Activated CD4-positive, alpha-beta T cell treated with anti-CD3 and anti-CD28 coated beads for 4 hours (primary cell): ENCODE measurements at places on chromosomes 11 and 22.
A peak's percentile ranks its signal among the peaks of the same experiment; 100 is the strongest.

GRCh38 chr22:20091690-20092476, 11.8 kb downstream of the DGCR8 start:
- DNase-seq, result no peak

DNA sequence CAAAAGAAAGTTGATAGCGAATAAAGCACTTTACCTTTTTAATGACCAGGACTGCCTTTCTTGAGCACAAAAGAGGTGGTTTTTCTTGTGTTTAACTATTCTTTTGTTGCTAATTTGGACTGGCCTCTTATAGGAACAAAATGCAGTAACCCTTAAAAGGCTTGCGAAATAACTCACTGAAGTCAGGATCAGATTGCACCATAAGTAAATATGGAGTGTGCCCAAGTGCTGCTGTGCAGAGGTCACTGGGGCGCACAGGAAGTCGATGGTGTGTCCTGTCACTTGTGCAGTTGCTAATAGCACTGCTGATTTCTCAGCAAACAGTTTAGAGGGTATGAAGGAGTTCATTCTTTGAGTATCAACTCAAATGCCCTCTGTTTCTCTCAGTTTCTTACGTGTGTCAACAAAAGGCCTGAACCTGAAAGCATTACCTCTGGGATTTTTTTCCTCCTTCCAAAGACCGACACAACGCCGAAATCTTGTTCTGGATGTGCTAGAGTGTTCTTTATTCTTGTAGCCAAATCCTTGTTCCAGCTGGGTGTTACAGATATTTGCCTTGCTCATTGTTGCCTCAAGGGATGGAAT, 71.3 kb downstream of the ATXN10 start:
- DNase-seq, result no peak

DNA sequence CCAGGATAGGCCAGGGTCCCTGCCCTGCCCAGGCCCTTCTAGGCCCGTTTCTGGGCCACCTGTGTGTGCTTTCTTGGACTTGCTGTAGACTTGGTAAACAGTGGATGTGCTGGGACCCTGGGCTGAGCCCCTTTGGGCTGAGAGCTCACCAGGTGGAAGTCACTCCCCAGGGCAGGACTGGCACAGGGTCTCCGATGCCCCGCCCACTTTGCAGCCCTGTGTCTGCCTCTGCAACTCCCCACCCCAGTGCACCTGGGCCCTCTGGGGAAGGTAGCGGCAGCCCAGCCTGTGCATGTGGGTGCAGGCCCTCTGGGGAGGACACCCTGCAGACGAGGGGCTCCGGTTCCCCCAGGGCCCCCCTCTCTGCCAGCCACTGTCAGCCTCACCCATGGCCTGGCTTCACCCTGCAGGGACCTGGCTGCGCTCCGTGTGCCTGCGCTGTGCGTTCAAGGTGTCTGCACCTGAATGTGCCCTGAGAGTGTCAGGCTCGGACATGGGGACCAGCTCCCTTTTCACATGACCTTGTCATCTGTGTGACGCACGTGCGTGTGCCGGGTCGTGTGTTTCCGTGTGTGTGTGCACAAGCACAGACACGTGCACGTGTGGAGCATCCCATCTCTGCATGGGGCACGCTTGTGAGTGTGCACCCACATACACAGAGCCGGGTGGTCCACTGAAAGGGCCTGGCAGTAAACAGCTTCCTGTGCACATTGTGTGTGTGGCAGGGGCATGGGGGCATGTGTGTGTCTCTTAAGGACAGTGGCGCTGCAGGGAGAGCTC, 118.5 kb downstream of the KCNQ1OT1 start:
- DNase-seq, result no peak

GRCh38 chr11:72112978-72113808, 698 bp upstream of the ANAPC15 start:
- no peak for DNase-seq

DNA sequence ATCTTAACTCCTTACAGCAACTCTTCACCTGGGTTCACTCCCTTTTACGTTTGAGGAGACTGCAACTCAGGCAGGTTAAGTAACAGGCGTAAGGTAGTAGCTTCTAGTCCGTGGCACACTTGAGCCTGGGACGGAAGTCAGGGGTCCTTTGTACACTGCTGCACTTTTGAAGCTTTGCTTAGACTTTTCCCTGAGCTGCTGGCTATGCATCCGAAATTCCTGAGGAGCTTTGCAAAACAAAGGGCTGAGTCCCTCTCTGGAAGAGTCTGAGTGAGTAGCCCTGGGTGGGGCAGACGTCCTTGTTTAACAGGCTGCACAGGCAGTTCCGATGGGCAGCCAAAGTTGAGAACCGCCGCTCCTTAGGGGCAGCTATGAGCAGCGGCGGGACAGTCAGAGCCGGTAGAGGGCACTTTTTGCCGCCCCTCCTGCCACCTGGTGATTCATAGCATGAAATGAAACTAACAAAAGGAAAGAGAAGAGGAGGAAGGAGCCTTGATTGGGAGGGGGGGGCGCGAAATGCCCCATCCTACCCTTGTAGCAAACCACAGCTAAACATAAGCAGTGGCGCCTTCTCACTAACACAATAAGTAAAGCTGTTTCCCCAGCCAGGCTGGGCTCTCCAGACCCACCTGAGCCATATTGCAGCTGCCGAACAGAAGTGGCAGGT, 1.4 kb downstream of the TMEM109 start:
- DNase-seq, result peak; percentile 72

GRCh38 chr11:8698917-8699441, 16.4 kb downstream of the RPL27A start:
- DNase-seq, result no peak

DNA sequence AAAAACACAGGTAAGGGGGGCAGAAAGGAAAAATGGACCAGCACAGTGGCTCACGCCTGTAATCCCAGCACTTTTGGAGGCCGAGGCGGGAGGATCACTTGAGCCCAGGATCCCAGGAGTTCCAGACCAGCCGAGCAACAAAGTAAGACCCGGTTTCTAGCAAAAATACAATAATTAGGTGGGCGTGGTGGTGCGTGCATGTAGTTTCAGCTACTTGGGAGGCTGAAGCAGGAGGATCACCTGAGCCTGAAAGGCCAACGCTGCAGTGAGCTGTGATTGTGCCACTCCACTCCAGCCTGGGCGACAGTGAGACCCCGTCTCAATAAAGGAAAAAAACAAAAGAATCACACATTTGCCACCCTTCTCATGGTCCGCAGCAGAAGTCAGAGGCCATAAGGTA, 519.4 kb downstream of the BRD1 start:
- no peak for DNase-seq

DNA sequence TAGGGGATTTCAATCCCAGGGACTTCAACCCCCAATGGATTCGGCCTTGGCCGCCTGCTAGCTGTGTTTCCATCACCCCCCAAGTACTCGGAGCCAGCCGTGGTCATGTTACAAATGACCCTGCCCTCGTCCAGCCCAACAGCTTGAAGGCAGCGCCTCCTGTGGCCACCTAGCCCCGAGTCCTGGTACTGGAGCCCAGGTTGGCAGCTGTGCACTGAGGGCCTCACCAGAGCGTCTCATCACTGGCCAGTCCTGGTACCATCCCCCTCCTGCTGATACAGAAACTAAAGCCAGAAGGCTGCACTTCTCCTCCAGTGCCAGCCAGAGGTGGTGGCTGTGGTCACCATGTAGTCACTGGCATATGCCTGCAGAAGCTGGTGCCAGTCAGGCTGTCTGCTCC, 44.9 kb upstream of the FADD start:
- no peak for DNase-seq

GRCh38 chr11:73958521-73959141, 7.8 kb downstream of the DNAJB13 start:
- DNase-seq, result no peak

- DNase-seq, result no peak
Observed at GRCh38 chr11:69518081-69518950, 36.9 kb downstream of the LINC01488 start.

DNA sequence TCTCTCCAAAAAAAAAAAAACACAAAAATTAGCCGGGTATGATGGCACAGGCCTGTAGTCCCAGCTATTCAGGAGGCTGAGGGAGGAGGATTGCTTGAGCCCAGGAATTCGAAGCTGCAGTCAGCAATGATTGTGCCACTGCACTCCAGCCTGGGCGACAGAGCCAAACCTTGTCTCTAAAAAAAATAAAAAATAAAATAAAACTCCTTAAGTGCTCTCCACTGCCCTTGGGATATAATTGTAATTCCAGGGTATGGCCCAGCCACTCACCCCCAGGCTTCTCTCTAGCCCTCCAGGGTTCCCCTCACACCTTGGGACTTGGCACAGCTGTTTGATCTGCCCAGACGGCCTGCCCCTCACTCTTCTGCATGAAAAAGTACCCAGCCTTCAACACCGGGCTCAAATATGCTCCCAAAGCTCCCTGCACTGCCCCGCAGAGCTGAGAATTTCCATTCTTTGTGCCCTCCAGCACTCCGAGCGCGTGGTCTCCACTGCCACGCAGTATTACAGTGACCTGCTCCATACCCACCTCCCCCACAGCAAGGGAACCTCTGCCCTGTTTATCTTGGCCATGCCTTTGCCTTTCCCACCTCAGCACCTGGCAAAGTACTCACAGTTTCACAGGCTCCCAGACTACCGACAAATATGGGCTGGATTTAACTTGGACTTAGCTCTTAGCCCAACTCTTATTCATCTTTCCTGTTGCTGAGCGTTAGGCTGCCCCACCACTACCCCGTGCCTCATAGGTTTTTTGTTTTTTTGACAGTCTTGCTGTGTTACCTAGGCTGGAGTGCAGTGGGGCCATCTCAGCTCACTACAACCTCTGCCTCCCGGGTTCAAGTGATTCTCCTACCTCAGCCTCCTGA, 7.6 kb upstream of the FTH1 start:
- DNase-seq, result no peak

GRCh38 chr11:8321876-8322275, 58.2 kb upstream of the LMO1 start:
- DNase-seq, result no peak

GRCh38 chr22:31607696-31608095, 54.3 kb downstream of the PISD start:
- no peak for DNase-seq

DNA sequence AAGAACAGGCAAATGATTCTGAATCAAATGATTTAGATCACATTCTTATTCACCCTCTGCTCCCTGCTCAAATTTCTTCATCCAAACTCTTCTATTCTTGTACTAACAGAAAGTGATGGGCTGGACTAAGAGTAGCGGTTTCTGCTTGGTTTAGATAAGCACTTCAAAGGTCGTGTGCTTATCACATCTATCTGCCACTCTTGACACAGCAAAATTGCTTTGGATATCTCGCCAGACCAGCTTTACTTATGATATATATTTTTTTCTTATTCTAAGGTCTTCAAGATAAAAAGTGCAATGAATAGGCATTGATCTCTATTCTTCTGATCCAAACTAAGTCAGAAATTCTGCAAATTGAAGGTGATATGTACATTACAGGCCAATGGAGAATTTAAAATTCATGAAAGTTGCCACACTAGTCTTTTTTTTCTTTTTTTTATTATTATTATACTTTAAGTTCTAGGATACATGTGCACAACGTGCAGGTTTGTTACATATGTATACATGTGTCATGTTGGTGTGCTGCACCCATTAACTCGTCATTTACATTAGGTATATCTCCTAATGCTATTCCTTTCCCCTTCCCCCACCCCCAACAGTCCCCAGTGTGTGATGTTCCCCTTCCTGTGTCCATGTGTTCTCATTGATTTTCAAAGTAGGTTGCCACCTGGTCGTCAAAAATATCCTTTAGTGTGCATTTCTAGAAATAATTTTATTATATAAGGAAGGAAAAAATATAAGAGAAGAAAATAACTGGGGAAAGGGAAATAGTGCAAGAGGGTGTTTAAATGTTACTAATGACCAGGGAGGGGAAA, 1941.0 kb upstream of the RAG2 start:
- DNase-seq, result no peak

DNA sequence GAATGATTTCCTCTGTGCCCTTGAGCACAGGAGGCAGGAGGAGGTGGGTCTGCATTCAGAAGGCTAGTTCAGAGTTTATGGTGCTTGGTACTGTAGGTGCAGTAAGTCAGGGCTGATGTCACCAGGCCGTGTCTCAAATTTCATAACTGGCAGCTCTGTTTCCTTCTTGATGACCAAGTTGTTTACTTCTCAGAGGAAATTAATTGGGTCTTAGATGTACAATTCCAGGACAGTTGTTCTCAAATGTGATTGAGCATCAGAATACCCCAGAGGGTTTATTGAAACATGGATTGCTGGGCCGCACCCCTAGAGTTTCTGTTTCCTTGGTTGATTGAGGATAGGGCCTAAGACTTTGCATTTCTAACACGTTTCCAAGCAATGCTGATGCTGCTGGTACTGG, 6.2 kb downstream of the AMOTL1 start:
- no peak for DNase-seq

- DNase-seq, result no peak
Observed at GRCh38 chr11:128415539-128415938, 171.8 kb downstream of the ETS1 start.
